ENCODE measurements at places on chromosomes 4 and X. TPM values are rescaled to one million over a fixed set of nuclear protein-coding genes. Genes with fewer than 3 reads are reported as not detected.

DNA sequence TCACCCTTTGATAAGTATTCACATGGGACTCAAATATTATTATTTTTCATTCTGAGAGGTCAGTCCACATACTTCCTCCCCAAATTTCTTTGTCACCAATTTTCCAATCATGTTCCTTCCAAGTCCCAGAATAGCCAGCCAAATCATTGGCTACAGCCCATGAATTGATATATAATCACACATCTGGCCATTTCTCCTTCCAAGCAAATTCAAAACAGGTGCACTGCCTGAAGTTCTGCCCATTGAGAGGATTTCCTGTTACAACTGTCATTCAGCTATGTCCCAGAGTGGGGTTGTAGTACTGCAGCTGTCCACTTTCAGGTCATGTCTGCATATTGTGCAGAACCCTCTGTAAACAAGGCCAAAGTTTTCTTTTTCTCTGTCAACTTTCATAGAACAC is 347.8 kb downstream of the GRID2 start:
- no peaks in the 10 kb centered on the region for H3K36me3 ChIP-seq
- H3K4me1 ChIP-seq = peaks cover 3% of the 10 kb centered on the region
- DNase-seq = no peak
- no peak overlapping the region for H3K27ac ChIP-seq
- no peak overlapping the region for H3K4me3 ChIP-seq

GRCh38 chrX:66544181-66544580 is 94.7 kb downstream of the EDA2R start:
- no peaks in the 10 kb centered on the region for H3K27me3 ChIP-seq
- DNase-seq = no peak
- no peaks in the 10 kb centered on the region for H3K4me1 ChIP-seq
- no peaks in the 10 kb centered on the region for H3K36me3 ChIP-seq
- H3K4me3 ChIP-seq = no peak overlapping the region

NMU gene
- total RNA-seq = 6.3 TPM

- H3K36me3 ChIP-seq = no peaks in the 10 kb centered on the region
- H3K4me1 ChIP-seq = no peaks in the 10 kb centered on the region
- H3K27me3 ChIP-seq = no peaks in the 10 kb centered on the region
- H3K27ac ChIP-seq = no peak overlapping the region
- H3K4me3 ChIP-seq = no peak overlapping the region
Observed at GRCh38 chr4:168167714-168168284, 75.5 kb downstream of the ANXA10 start.

TAF7L gene
- total RNA-seq = 0.31 TPM

NALF2 gene
- 0.74 TPM for total RNA-seq

DNA sequence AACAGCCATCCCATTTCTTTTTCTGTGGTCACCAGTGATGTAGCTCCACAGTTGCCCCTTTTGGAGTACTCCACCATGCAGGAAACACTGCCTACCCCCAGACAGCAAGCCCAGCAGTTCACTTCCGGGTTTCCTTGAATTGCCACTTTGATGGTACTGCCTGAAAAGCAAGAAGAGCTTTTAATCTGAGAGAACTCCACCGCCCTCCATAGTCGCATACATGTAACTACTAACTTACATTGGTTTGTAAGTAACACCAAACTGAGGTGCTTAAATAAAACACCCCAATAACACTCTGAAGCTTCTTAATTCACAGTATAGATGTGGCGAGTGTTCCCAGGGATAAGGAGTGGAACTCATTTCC is 53.6 kb upstream of the HPSE start:
- no peak overlapping the region for H3K4me3 ChIP-seq
- no peak for DNase-seq
- peaks cover 3% of the 10 kb centered on the region for H3K36me3 ChIP-seq
- H3K27ac ChIP-seq = no peak overlapping the region

GRCh38 chr4:106266201-106266600 is 49.8 kb downstream of the TBCK start:
- H3K4me3 ChIP-seq = no peak overlapping the region
- H3K27ac ChIP-seq = no peak overlapping the region
- H3K27me3 ChIP-seq = no peaks in the 10 kb centered on the region
- H3K4me1 ChIP-seq = no peaks in the 10 kb centered on the region
- no peaks in the 10 kb centered on the region for H3K36me3 ChIP-seq

CXCL6 gene
- 0.15 TPM for total RNA-seq

- H3K4me3 ChIP-seq = no peak overlapping the region
- peaks cover 11% of the 10 kb centered on the region for H3K36me3 ChIP-seq
- DNase-seq = no peak
Observed at GRCh38 chr4:186486172-186486571, 69.2 kb downstream of the MTNR1A start.
